ENCODE measurements at places on chromosomes 3 and 15.

DNA sequence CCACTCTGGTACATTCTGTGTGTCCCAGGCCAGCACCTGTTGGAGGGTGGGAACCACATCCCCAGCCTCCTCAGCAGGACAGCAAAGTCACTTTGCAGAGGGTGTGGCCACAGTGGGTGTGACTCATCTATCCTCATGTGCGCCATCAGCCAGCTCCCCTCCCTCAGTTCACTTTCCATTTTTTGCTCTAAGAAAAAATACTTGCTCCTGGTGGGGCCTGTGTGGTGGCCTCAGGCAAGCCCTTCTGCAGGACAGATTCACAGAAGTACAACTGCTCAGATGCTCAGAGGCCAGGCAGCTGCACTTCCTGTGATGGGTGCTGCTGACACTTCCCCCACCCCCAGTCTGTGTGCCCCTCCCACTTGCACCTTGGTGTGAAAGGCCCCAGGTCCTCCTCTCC lies 78.3 kb upstream of the ALDH1L1 start:
- DNase-seq = no peak

DNA sequence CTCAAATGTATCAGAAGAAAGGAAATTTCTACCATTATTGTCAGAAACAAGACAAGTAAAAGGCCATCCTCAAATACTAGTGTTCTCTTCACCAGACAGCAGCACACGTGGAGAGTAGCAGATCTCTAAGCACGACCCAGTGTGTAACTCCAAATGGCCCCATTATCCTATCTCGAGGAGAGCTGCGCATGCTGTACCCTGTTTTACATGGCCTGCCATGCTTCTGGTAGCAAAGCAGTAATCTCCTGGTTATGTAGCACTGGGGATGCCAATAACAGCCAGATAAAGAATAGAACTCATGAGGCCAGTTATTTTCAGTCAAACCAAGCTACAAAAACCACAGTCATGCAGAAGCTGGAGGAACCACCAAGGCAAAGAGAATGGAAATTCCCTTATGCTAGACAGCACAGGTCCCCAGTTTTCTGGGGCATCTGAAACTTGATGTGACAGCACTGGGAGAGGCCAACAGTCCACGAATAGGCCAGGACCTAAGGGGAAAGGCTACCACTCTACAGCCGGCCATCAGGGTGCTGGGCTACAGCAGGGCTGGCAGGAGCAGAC lies 73.0 kb downstream of the LIPC start:
- no peak for DNase-seq

DNA sequence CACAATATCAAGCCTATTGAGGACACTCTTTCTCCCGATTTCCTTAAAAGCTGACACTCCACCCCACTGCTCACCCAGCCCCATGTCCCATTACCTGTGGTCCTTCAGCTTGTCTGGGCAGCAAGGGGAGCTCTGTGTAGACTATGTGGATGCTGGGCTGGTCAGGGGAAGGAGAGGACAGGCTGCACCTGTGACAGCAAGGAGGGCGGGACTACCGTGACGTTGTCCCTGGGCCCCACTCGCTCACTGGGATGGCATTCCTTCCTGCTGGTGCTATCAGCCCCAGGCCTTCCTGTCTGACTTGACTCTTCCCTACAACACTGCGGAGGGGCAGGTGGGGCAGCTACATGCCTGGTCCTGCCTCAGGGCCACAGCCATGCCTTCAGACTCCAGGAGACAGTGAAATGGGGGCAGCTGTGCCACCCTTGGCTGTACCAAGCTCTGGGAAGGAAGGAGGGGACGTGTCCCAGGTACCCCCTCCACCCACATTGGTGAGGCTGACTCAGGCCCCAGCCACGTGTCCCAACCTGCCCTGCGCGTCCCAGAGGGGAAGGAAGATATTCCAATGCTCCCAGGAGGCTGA lies at the start of gene TMEM40:
TSS of gene TMEM40 (minus strand) at position 163 of the 583 bp plus-strand sequence. CDS start 9,427 bp downstream, outside the sequence.
- DNase-seq = no peak

- DNase-seq = no peak
Observed at GRCh38 chr15:99475754-99476412, 89.9 kb upstream of the MEF2A start.

GRCh38 chr15:36914960-36915808 lies 185.2 kb downstream of the MEIS2 start:
- DNase-seq = no peak
